ENCODE measurements at places on chromosomes 2 and 18.

DNA sequence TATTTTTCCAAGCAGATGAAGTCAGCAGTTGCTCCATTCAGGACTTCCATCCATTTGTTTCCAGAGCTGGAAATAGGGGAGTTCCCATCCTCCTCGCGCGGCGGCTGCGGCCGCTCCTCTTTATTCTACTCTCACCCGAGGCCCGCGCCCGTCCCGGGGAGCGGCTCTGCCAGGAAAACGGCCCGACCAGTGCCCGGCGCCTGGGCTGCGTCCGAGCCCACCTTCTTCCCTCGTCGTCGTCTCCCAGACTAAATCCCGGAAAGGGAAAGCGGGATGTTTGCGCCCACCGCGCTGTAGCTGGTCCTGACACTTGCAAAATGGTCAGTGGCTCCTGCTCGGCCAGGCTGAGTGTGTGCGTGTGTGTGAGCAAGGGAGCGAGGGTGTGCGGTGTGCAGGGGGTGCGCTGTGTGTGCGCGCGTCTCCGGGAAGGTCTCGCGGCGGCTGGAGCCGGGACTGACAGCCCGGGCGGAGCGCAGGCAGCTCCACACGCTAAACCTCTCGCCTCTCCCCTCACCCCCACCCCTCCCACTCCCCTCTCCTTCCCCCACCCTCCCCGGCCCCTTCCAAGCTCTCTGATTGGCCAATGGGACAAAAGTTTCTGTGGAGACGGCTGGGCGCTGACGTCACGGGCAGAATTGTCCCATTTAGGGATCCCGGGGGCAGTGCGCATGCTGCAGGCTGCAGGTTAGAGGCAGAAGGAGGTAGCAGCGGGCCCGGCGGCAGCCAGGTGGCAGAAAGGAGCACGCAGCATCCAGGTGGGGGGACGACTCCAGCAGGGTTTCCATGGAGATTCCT, at the start of gene NOL4:
TSS of gene NOL4 (minus strand) at position 491 of the 795 bp plus-strand sequence. CDS start 1,660 bp downstream, outside the sequence.
- DNase-seq: no peak

- no peak for DNase-seq
These were observed 33.8 kb upstream of the RASGRP3 start for GRCh38 chr2:33442528-33443079.

DNA sequence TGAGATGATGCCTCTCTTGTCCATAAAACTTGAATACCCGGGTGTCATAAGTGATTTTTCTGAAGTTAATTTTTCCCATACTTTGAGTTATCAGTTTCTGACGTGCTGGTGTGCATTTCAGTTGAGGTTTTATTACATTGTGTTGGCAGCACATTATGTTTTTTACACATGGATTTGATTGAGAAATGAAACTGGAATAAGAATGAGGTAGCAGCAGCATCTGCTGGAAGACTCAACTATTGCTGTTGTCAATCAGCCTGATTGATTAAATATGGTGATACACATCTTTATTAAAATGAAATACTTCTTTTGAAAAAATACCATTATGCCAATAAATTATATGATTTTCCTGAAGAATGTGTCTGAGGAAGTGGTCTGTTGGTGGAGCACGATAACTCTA, 60.5 kb downstream of the INSIG2 start:
- DNase-seq: no peak

GRCh38 chr2:32678825-32679224, 51.0 kb downstream of the TTC27 start:
- DNase-seq: no peak

GRCh38 chr2:44559108-44559507, 197.4 kb downstream of the CAMKMT start:
- DNase-seq: no peak

DNA sequence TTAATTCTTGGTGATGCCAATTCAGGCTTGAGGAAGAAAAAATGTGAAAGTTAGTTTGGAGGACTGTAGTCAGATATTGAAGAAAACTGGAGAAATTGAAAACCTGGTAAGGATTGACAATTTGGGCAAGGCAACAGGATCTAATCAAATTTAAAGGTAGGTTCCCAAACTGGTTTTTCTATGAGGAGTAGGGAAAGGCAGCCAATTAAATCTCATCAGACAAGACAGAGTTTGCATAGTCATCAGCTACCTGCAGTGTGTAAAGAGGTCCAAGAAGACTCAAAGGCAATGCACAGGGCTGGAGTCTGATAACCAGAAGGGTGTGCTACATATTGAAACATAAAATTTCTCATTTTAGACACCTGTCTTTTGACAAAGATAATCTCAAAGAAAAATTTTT, 16.0 kb upstream of the CAB39 start:
- peak; percentile 4 for DNase-seq

GRCh38 chr2:48711343-48711742, 44.2 kb downstream of the LHCGR start:
- no peak for DNase-seq

DNA sequence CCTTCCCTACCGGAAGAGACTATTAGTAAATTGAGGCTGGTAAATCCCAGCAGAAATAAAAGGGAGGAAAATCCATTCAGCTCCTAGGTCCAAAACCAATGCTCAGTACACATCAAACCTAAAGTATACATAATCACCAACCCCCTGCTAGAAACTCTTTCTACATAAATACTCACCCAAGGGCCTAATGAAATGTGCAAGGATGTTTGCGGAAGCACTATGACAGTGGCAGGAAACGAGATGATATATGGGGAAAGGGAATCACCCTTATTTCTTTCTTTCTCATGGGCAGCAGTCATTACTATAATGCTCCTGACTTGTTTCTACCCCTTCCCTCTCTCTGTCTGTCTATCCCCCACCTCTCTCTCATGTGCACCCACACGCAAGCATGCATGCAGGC, 1.3 kb upstream of the SCTR start:
- DNase-seq: no peak

DNA sequence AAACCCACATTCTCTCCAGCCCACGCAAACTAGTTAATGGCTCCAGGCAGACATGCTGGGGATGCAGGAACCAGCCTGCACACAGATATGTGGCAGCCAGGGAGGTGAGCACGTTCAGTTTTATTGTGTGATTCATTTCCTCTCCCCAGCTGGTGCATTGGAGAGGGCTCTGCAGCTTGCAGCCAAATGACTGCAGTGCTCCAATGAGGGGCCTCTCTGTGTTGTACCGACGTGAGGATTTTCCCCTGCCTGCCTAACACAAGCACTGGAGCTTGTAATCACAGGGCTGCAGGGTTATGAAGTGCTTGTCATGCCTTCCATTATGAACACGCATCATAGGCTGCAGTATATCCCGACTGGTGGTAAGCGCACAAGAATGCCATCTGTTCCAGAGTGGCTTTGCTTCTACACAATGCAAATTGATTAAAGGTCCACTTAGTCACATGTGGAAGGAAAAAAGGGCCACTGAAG, 92.3 kb upstream of the THUMPD2 start:
- DNase-seq: no peak

- no peak for DNase-seq
These were observed 34.0 kb downstream of the MTHFD2 start for GRCh38 chr2:74232426-74232825.

DNA sequence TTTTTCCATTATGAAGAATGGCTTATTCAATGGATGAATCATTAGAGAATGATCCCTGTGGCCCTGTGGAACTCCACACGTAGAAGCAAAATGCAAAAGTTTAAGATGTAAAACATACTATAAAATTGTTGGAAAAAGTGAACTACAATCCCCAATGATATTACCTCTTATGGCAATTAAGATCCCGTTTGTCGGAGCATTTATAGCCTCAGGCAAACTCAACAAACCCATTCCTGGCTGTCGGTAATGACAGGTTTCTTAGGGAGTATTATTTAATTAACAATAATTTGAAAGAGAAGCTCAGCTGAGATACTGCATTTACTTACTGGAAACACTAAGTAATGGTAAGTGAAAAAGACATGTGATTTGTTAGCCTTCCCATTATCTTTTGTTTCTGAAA, 138.3 kb downstream of the CDH20 start:
- no peak for DNase-seq

- no peak for DNase-seq
These were observed 35.5 kb downstream of the DDX18 start for GRCh38 chr2:117850015-117850414.

DNA sequence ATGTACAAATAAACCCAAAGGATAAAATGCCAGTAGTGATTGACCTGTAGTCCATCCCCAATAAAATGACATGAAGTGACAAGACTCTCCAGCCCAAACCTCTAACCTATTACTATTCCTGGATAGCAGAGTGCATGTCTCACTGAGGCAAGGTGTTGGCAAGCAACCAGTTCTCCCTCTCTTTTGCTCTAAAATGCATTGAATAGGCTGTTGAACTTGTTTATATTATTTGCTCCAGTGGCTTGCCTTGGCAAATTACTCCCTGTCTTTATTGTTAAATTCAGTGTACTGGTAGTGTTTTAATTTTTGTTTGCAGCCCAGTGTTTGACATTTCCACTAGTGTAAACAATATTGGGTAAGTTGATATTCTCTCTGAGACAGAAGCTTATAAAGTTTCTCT, 70.5 kb downstream of the CSRNP3 start:
- no peak for DNase-seq

DNA sequence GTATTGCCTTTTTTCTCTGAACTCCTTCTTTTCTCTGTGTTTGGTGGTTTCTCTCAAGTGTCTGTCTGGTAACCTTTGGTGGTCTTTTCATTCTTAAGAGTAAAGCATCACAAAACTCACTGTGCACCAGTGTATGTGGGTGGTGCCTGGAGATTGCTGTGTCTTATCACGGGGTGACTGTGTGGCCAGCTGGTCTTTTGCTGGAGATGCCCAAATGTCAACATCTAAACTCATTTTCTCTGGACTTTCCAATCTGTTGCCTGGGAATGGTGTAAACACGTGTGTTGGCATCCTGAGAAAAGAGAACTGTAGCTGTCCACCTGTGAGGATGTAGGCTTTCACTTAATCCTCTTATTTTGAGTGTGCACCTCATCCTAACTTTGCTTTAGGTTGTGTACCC, 323.2 kb downstream of the AGPS start:
- DNase-seq: no peak

- no peak for DNase-seq
These were observed 31.8 kb downstream of the SMAD2 start for GRCh38 chr18:47898696-47899095.

- DNase-seq: no peak
These were observed 93.5 kb upstream of the TACR1 start for GRCh38 chr2:75292826-75293225.

- no peak for DNase-seq
These were observed 243.0 kb downstream of the HDAC4 start for GRCh38 chr2:239157771-239158170.

- DNase-seq: no peak
These were observed 15.2 kb downstream of the PRELID3A start for GRCh38 chr18:12422936-12423335.

DNA sequence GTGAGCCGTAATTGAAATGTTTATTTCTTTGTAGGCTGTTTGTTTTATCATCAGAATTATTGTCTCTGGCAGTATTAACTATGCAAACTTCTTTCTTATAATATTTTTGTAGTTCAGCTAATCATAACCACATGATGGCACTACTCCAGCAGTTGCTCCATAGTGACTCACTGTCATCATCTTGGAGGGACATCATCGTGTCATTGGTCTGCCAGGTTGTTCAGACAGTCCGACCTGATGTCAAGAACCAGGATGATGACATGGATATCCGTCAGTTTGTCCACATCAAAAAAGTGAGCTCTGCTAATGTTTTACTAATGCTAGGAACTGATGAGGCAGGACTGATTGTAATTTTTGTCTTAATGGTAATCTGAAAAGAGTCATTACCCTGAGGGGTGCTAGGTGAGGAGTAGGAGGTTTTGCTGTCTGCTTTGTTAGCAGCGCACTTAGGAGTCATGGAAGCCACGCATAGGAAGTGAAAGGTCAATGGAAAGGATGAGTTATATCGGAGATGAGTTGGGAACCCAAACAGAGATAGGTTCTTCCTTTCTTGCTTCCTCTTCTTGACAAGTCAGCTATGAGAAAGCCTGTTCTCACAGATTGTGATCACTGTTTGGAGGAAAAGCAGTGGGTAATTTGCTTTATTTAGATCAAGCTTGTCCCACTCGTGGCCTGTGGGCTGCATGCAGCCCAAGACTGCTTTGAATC, 49.2 kb downstream of the PIKFYVE start:
- DNase-seq: no peak

DNA sequence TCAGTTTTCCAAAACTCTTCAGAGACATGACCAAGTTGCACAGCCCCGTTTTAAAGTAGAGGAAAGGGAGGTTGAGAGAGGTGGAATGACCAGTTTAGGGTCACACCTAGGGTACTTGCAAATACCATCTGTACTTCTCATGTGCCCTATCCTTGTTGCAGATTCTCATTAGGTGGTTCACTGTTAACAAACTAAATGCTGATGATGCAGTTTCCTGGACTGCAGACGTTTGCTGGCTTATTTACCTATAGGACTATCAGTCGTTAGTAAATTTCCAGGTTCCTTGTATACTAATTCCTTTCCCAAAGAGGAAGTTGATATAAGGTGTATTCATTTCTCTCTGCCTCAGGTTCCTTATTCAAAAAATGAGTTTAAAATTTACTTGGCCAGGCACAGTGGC, 1.4 kb downstream of the FARP2 start:
- no peak for DNase-seq

GRCh38 chr2:121342751-121343150, 57.7 kb upstream of the TFCP2L1 start:
- DNase-seq: no peak

DNA sequence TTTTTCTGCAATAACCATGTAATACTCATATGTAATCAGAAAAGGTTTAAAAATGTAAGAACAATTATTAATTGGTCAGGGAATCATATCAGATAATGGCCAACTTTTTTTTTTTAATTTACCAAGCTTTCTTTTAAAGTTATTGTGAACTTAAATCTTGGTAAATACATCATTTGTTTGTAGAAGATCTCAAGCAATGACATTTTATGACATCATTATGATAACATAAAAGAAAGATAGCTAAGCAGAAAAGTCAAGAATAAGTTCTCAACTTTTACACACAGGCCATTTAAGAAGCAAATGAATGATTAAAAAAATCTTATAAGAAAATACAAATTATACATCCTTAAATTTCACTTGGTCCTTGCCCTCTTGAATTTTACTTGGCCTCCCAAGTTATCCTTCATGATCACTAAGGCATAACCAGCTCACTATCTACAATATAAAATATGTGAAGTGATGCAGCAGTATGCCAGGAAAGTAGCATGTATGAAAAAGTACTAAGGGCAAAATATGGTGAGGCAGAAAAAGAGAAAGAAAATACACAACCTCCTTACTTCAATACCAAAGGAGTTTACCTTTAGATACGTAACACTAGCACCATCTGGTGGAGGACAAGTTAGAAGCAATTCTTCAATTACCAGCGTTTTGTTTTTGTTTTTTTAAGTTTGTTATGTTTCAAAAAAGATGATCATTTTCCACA, 116.6 kb downstream of the SRBD1 start:
- no peak for DNase-seq

- no peak for DNase-seq
These were observed at the start of gene CFAP65 for GRCh38 chr2:219041252-219041651. Gene CFAP65 (minus strand): TSS chr2:219041516. CDS start chr2:219039048, 2,468 bp downstream.

GRCh38 chr2:232214053-232214452, 164.5 kb upstream of the ALPP start:
- no peak for DNase-seq

- no peak for DNase-seq
These were observed 17.4 kb downstream of the FARP2 start for GRCh38 chr2:241373446-241373845.
